ENCODE measurements at places on chromosomes 1 and 21.

GRCh38 chr1:174407665-174408064 lies 40.1 kb upstream of the GPR52 start:
- no peak for DNase-seq

DNA sequence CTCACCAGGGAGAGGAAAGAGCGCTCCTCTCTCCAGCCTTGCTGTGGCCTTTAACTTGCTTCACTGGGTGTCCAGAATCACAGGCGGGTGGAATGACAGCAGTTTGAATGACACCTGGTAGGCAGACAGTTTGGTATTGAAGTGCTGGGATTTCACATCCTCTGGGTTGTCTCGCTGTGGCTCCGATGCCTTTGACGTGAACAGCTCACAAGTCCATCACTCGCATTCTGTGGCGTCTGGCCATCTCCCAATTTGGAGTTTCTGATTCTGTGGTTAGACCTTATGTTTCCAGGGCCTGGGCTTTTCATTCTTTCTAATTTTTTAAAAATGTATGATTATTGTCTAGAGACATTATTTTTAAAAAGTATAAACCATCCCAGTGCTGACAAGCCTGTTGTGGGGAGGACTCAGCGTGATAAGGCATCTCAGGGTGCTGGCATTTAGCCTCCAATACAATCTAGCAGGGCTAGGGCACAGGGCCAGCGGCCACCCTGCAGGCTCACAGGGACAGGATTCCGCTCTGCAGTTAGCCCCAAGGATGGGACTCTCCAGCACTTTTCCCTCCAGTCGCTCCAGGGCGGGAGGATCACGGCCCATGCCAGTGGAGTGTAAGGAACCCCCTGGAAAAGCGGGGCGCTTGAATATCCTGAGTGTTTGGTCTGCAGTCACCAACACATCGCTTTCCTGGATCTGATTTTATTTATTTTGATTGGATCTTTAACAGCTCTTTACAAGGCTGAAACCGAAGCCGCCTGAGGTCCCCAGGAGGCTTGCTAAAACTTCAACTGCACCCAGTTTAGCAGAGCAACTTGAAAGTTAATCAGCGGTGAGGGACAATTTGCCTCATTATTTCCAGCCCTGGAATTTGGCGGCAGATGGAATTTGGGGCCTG lies 178.3 kb downstream of the TRABD2B start:
- DNase-seq = no peak

DNA sequence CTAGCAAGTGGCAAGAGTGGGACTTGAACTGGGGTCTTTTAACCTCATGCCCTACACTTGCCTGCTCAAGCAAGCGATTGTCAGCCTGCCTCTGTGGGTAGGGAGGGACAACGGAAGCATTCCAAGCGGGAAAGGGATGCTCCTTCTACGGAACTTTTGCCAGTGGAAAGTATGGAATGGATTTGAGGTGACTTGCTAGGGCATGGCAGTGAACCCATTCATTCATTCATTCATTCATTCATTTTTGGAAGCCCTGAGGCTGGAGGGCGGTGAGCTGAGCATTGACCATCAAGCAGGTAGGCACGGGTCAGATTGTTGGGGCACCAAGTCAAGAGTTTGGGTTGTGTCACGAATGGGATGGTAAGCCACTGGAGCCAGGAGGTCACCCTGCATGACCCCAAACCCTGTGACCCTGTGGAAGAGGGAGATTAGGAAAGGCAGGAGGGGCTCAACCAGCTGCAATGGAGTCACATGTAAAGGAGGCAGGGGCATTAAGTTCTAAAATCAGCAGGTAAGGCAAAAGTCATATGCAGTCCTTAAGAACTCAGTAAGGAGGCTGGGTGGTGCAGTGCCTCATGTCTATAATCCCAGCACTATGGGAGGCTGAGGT lies 11.8 kb upstream of the CITED4 start:
- no peak for DNase-seq

DNA sequence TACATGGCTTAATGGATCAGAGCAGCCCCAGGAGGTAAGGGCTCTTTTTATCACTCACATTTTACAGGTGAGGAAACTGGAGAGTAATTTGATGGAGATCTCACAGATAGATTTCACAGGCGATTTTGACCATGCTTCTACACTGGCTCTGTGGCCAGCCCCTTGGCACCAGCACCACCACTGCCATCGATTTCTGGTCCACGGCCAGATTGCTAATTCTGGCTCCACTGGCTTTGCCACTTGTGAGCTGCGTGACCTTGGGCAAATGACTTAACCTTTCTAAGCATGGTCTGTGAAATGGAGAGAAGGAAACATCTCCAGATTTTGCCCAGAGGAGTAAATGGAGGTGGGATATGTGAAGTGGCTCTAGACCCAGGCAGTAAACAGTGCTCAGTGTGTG lies 32.6 kb downstream of the KCNC4 start:
- DNase-seq = no peak

- DNase-seq = no peak
These were observed 7.7 kb upstream of the PHC2 start for GRCh38 chr1:33438364-33439160.

- peak; percentile 53 for DNase-seq
These were observed 81.9 kb upstream of the HAO2 start for GRCh38 chr1:119286587-119287181.

GRCh38 chr1:81834921-81835698 lies 34.4 kb downstream of the ADGRL2 start:
- no peak for DNase-seq

GRCh38 chr1:232550007-232550406 lies 79.9 kb downstream of the SIPA1L2 start:
- DNase-seq = no peak

DNA sequence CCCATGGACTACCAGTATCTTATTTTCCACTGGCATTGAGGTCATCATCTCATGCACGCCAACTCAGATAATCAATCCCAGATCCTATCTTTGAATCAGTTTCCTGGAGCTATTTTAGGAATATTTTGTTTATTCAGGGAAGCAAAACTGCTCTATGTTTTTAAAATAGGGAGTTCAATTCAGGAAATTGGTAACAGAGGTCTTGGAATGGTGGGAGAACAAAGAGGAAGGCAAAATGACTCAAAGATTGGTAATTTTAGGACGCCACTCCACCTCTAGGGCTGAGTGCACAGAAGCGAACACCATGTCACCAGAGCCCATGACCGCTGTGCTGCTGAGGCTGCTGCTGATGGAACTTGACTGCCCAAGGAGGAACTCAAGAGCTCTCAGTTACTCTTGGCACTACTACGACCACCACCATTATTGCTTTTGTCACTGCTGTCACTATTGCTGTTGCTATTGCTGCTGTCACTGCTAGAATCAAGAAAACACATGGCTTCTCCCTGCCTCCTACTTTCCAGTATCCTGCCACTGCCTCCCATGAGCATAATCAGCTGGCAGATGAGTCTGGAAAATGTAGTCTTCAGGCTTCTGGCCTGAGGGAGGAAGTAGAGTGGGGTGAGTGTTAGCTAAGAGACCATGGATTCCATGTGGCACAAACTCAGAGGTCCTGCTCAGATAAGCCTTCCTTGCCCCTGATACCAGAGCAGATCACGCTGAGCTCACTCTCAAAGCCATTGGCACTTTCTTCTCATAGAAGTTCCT lies 71.6 kb upstream of the CNIH3 start:
- DNase-seq = peak; percentile 13

DNA sequence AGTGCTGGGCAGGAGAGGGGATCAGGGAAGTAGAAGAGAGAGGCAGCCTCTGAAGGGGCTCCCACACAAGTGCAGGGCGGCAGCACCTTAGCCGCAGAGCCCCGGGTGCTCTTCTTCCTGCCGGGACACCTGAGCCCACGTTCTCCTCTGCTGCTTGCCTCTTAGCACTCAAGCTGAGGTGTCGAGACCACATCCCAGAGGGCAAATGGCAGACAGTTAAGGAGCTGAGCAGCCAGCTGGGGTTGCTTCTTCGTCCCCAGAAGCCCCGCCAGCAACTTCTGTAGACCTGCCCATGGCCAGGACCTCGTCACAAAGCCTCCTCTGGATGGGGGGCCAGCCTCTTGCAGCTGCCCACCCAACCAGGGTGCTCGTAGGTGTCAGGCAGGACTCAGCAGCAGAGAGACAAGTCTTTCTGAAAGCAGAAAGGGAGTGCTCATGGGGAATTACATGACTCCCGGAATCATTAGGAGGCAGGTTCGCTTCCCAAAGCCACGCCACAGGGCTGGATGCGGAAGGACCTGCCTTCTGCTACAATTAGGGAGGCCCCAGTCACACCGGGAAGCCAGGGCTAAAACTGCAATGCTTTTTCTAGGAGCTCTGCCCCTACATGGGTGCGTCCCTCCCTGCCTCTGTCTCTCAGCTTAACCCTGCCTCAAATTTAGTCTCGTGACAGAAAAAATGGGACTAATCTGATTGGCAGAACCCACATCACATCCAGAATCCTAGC lies 141.4 kb upstream of the RAB4A start:
- no peak for DNase-seq

DNA sequence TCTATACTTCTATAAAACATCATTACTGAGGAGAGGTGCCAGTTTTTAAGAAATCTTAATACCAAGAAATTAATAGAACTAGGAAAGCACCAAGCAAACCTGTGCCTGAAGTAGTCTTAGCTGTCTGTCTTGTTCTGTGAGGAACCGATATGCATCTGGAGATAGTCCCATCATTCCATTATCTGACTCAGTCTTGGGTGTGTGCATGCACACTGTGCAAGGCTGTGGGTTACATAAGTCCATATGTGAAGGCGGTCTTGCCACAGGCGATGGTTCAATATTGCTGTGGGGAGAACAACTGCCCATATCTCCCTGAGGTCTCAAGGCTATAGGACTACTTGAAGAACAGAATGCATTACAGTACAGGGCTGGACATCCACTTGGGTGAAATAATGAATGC lies 33.8 kb downstream of the STIL start:
- DNase-seq = no peak

DNA sequence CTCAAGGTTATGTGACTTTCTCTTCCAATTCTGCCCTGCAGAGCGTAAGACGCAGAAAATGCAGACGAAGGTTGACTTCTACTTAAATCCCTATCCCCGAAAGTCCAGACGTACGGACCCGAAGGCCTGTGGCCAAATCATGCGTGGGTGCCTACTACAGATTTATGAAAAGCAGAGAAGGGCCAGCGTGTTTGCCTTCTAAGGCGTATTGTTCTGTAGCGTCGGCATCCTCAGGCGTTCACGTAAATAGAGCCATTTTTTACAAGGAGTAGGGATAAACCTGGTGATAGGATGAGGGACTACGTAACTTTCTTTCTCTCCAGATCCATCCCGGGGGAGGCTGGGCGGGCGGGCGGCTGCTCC lies 222 bp upstream of the GIPC2 start:
- no peak for DNase-seq

DNA sequence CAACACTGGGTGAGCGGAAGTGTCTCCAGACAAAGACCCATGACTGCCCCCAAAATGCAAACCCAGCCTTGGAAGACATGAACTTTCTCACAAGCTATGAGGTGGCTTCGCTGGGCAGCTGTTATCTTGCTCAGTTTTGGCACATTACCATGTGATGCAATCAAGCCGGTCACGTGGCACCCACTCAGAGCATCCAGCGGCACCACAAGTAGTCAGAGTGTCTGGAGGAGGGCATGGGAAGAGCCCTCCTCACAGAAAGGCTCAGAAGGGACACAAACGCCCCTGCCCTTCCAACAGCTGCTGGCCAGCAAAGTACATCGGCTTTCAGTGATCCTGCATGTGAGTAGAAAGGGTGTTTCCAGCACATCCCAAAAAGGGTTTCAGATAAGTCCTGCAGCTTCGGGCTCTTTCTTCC lies 145.5 kb upstream of the IRF2BP2 start:
- DNase-seq = peak; percentile 92

- DNase-seq = no peak
These were observed 62.9 kb upstream of the SIM2 start for GRCh38 chr21:36636016-36636415.

- DNase-seq = peak; percentile 76
These were observed 99.1 kb downstream of the MT1HL1 start for GRCh38 chr1:236904892-236905741.

- DNase-seq = no peak
These were observed 14.1 kb downstream of the TMEM201 start for GRCh38 chr1:9602794-9603167.

GRCh38 chr1:19859876-19860275 lies 22.3 kb upstream of the OTUD3 start:
- DNase-seq = no peak

- no peak for DNase-seq
These were observed 77.1 kb downstream of the PIK3CD start for GRCh38 chr1:9728451-9729295.

GRCh38 chr1:231729544-231729943 lies 103.0 kb downstream of the DISC1 start:
- no peak for DNase-seq

- no peak for DNase-seq
These were observed 399.4 kb downstream of the PTPRU start for GRCh38 chr1:29635501-29636263.

- DNase-seq = no peak
These were observed 102.4 kb downstream of the FMN2 start for GRCh38 chr1:240194120-240194519.

GRCh38 chr1:19514391-19514831 lies 29.1 kb upstream of the CAPZB start:
- no peak for DNase-seq

DNA sequence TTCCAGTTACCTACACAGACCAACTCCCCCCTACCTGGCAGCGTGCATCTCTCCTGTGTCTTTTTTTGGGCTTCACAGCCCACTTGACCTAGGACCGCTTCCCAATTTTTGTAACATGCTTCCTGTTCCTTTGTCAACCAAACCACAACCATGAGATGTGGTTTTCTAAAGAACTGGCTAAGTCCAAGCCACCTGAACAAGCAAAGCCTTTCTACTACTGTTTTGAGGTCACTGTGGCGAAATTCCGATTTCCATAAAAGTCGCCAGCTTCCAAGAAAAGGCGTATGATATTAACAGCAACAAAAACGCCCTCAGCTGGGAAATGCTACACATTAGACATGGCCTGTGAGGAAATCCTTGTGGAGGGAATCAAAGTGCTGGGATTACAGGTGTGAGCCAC lies 12.7 kb upstream of the AK2 start:
- DNase-seq = peak; percentile 60

- no peak for DNase-seq
These were observed 44.9 kb downstream of the ROR1 start for GRCh38 chr1:63818567-63819325.

DNA sequence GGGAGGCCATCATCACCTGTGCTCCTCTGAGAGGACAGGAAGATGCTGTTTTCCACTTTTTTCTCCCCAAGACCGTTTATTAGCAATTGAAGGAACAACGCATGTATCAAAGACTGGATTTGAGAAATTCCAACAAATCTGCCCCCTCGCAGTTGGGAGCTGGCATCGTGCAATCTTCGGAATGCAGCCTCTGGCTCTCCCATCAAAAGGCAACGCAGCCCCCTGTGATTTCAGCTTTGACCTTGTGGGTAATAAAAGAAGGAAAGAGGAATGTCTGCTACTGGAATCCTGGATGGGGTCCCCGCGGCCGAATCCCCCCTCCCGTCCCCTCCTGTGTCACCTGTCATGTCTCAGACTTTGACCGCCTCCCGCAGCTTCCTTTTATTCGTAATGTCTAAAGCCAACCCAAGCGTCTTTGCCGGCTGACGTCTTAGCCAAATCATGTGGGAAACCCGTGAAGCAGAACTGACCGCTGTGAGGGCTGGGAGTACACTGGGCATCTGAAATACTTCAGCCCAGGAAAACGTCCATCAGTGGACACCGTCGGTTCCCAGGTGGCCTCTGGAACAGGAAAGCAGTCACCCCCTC lies 101.5 kb downstream of the WDR4 start:
- no peak for DNase-seq

GRCh38 chr1:9715536-9716226 lies 64.2 kb downstream of the PIK3CD start:
- DNase-seq = no peak

Measured in NB4 (cell line).